Right lobe of liver (tissue), 6 donors: ENCODE measurements at places on chromosomes 4 and X. TPM values are rescaled to one million over a fixed set of nuclear protein-coding genes. Genes with fewer than 3 reads are reported as not detected.

Gene TRAM1L1
- not detected for total RNA-seq

Gene FREM3
- total RNA-seq: not detected

Gene PRSS12
- 1.4 TPM for total RNA-seq

Gene DAPP1
- 1.1 TPM for total RNA-seq

Gene FABP2
- not detected for total RNA-seq

Gene ASB12
- total RNA-seq: not detected

Gene RAI2
- total RNA-seq: 2.1 TPM

- H3K4me3 ChIP-seq: no peak overlapping the region
- H3K4me1 ChIP-seq: no peaks in the 10 kb centered on the region
- no peaks in the 10 kb centered on the region for H3K27me3 ChIP-seq
- H3K36me3 ChIP-seq: no peaks in the 10 kb centered on the region
- DNase-seq: no peak
Observed at GRCh38 chr4:84220990-84221389, 278.1 kb downstream of the NKX6-1 start.

GRCh38 chr4:42605264-42605663 lies 51.6 kb downstream of the ATP8A1 start:
- H3K4me1 ChIP-seq: no peaks in the 10 kb centered on the region
- DNase-seq: no peak
- H3K27me3 ChIP-seq: no peaks in the 10 kb centered on the region
- H3K4me3 ChIP-seq: no peak overlapping the region
- no peak overlapping the region for H3K27ac ChIP-seq

DNA sequence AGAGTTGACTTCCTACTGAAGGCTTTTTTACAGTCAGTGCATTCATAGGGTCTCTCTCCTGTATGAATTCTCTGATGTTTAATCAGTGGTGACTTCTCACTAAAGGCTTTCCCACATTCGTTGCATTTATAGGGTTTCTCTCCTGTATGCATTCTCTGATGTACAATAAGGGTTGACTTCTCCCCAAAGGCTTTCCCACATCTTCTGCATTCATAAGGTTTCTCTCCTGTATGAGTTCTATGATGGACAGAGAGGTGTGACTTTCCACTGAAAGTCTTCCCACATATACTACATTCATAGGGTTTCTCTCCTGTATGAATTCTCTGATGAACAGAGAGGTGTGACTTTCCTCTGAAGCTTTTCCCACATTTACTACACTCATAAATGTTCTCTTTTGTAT lies 45.2 kb downstream of the ZNF674 start:
- peaks cover 8% of the 10 kb centered on the region for H3K36me3 ChIP-seq
- no peak overlapping the region for H3K27ac ChIP-seq
- no peak overlapping the region for H3K4me3 ChIP-seq
- no peaks in the 10 kb centered on the region for H3K27me3 ChIP-seq
- no peak for DNase-seq
- H3K4me1 ChIP-seq: no peaks in the 10 kb centered on the region

DNA sequence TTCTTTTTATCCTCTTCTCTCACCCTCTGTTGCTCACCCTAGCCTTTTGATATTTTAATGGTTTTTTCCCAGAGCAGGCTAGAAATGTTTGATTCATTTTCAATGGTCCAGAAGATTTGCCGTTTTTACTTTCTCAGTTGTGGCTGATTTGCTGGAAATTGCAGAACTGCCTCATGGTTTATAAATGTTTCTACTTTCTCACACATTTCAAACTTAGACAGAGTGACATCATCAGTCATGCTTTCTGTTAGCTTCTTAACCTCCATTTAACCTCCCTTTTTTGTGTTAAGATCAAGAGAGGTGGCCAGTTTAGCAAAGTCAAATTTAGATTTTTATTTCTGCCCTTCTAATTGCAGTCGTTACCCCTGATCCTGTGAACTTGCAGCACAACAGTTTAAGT lies 8.7 kb downstream of the RXFP1 start:
- H3K27ac ChIP-seq: no peak overlapping the region
- H3K27me3 ChIP-seq: no peaks in the 10 kb centered on the region
- DNase-seq: no peak
- no peaks in the 10 kb centered on the region for H3K36me3 ChIP-seq
- no peak overlapping the region for H3K4me3 ChIP-seq

- no peaks in the 10 kb centered on the region for H3K4me1 ChIP-seq
- no peak overlapping the region for H3K4me3 ChIP-seq
- no peaks in the 10 kb centered on the region for H3K36me3 ChIP-seq
- no peak overlapping the region for H3K27ac ChIP-seq
- H3K27me3 ChIP-seq: no peaks in the 10 kb centered on the region
- DNase-seq: no peak
Observed at GRCh38 chr4:166309286-166309685, 436.2 kb downstream of the TLL1 start.

DNA sequence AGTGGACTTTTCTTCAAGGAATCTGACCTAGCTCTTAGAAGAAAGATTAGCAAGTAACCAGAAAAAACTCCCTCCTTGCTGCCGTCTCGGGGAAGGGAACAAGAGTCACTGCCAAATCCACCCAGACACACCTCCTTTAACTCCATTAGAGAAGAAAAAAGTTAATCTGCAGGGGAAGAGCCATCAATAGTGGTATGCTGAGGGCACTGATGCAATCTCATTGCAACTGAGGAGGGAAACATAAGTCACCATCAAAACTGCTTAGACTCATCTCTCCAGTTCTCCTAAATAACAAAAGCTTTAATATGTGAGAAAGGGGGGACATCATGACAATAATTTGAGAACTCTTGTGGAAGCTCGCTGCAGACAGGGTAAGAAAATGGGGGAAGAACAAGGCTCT lies 49.3 kb upstream of the MAGED4B start:
- no peak overlapping the region for H3K27ac ChIP-seq
- H3K4me3 ChIP-seq: no peak overlapping the region
- H3K27me3 ChIP-seq: no peaks in the 10 kb centered on the region
- no peaks in the 10 kb centered on the region for H3K36me3 ChIP-seq

DNA sequence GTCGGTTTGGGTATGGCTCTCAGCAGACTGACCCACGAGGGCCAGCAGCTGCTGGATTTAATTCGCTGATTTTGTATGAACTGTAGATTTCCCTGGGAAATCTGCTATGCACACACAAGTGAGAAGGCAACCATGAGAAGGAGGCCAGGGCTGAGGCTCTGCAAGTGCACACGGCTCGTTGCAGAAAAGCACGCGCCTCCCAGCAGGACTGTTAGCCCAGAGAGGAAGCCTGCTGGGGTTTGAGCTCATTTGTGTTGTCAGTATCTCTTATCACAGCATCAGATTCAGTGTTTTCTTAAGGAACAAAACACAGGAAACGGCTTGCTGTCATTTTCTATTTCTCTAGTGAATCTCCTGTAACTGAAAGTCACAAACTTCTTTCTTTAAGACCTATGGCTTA lies 296.2 kb upstream of the FAT1 start:
- H3K4me1 ChIP-seq: no peaks in the 10 kb centered on the region
- H3K36me3 ChIP-seq: no peaks in the 10 kb centered on the region
- H3K27ac ChIP-seq: no peak overlapping the region

DNA sequence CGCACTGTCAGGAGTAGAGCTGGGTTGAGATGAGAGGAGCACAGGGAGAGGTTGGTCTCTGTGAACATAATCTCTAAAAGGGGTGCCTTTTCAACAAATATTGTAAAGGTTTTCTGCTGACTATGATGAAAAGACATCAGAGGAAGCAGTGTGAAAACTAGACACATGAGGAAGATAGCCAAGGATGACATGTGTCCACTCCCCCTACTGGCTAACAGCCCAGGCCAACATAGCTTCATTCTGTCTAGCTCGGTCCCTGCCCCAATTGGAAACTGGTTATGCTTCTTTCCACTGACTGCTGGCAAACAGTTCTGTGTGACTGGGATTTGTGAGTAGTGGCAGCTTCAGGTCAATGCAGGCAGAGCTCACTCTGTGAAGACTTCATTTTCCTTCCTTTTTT lies 115.4 kb upstream of the ESX1 start:
- H3K27me3 ChIP-seq: no peaks in the 10 kb centered on the region
- no peak overlapping the region for H3K27ac ChIP-seq
- no peak for DNase-seq
- H3K36me3 ChIP-seq: no peaks in the 10 kb centered on the region
- H3K4me3 ChIP-seq: no peak overlapping the region

DNA sequence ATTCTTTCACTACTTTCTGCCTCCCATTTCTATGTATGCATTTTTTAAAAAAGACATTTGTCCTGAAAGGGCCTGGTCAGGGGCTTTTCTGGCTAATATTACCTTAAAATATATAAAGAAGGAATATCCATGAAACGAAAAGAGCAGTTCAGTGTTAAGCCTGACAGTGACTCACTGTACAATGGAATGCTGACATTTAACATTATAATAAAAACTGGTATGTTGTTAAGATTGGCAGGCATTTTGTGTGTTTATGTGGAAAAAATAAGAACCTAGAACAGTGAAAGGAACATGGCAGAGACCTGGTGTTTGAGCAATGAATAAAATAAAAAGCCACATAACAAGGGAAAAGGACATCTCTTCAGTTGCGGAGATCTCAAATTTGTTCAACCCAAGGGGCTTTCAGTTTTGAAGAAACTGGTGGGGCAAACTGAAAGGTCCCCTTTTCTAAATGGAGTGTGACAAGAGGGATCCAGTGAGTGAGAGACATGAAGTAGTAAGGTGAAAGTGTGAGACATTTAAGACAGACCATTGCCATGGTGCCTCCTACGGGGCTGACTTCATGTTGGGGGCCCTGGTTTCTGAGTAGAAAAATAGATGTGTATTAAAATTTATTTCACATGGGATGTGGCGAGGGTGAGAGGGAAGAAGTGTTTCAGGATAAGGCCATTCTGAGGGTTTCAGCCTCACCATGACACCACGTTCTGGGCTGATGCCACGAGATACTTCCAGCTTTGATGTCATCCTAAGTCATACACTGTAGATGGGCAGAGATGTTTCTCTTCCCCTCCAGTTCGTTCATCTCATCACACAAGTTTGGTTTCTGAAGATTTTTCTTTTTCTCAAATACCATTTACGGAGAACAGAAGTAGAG lies 324.9 kb downstream of the PPP3CA start:
- no peaks in the 10 kb centered on the region for H3K4me1 ChIP-seq
- no peak overlapping the region for H3K4me3 ChIP-seq
- H3K36me3 ChIP-seq: no peaks in the 10 kb centered on the region
- no peak for DNase-seq
- no peak overlapping the region for H3K27ac ChIP-seq

GRCh38 chr4:14856062-14856933 lies 146.0 kb upstream of the CPEB2 start:
- no peaks in the 10 kb centered on the region for H3K4me1 ChIP-seq
- no peak overlapping the region for H3K4me3 ChIP-seq

GRCh38 chrX:134543288-134543687 lies 83.3 kb downstream of the HPRT1 start:
- no peaks in the 10 kb centered on the region for H3K36me3 ChIP-seq
- H3K27ac ChIP-seq: no peak overlapping the region
- peaks cover 21% of the 10 kb centered on the region for H3K27me3 ChIP-seq
- no peak overlapping the region for H3K4me3 ChIP-seq
- H3K4me1 ChIP-seq: no peaks in the 10 kb centered on the region

DNA sequence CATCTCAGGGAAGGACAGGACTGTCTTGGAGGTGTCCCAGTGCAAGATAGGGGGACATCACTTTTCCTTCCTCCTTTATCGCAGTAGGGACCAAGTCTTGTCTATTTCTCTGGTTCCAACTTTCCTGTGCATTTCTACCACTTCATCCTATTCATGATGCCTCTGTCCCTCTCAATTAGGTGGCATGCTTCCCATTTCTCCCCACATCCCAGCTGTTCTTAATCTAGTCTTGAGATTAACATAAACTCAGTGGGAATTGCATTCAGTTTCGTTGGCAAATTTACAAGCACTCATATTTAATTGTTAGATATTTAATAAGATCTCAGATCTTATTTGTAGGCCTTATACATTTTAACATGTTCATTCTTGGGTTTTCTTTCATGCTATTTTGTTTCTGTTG lies 15.7 kb upstream of the ODAM start:
- no peak overlapping the region for H3K4me3 ChIP-seq
- DNase-seq: no peak
- H3K36me3 ChIP-seq: no peaks in the 10 kb centered on the region
- H3K27ac ChIP-seq: no peak overlapping the region

GRCh38 chrX:28582511-28582910 lies 4.7 kb upstream of the IL1RAPL1 start:
- no peaks in the 10 kb centered on the region for H3K27me3 ChIP-seq
- H3K4me1 ChIP-seq: no peaks in the 10 kb centered on the region
- H3K4me3 ChIP-seq: no peak overlapping the region
- H3K27ac ChIP-seq: no peak overlapping the region

DNA sequence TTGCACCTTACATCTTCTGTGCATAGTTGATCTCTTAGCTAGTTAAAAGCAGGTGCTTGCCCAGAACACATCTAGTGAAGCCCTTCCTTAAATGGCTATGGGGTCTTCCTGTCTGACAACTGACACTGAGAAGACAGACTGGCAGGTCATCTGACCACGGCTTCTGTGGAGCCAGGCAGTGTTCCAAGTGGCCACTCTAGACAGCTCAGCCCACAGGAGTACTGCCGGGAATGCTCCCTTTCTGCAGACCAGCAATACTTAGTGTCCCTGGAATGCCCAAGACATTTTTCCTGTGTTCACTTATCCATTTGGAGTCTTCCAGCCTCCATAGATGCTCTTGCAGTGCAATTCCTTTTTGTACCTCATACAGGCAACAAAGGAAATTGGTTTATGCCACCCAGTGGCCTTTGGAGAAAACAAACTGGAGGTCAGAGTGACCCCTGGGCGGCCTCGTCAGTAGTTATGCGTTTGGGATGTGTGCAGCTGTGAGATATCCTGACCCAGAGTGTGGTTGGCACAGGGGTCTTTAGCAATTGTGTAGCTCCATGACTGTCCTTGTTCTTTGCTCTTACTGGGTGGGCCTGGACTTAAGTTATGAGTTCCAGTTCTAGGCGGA lies 335.5 kb downstream of the ARHGAP10 start:
- no peaks in the 10 kb centered on the region for H3K27me3 ChIP-seq
- DNase-seq: no peak
- H3K27ac ChIP-seq: no peak overlapping the region
- no peaks in the 10 kb centered on the region for H3K36me3 ChIP-seq
- H3K4me3 ChIP-seq: no peak overlapping the region

- no peaks in the 10 kb centered on the region for H3K27me3 ChIP-seq
- H3K4me1 ChIP-seq: no peaks in the 10 kb centered on the region
Observed at GRCh38 chr4:2286904-2287593, 25.1 kb upstream of the MXD4 start.

GRCh38 chr4:185841451-185841850 lies 29.5 kb upstream of the SORBS2 start:
- H3K27ac ChIP-seq: no peak overlapping the region
- H3K36me3 ChIP-seq: no peaks in the 10 kb centered on the region
- no peak overlapping the region for H3K4me3 ChIP-seq
- no peak for DNase-seq

DNA sequence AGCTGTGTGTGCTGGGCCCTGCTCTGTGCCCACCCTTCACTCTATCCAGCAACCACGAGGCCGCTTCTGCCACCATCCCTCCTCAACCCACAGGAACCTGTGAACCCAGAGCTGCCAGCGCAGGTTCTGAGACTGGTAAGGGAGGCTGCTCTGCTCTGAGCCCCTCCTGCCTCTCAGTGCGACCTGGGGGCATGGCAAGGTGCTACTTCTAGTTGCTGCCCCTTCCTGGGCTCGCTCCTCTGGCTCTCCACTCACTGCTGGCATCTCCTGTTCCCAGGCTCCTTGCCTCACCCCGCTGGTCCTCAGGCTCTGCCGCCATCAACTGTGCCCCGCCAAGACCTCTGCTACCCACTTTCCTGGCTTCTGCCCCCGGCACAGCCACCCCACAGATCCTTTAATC lies 39.3 kb downstream of the RNF212 start:
- H3K4me3 ChIP-seq: no peak overlapping the region
- no peaks in the 10 kb centered on the region for H3K4me1 ChIP-seq
- H3K27me3 ChIP-seq: no peaks in the 10 kb centered on the region
- no peak for DNase-seq
- no peak overlapping the region for H3K27ac ChIP-seq
